Stimulated activated CD4-positive, alpha-beta T cell treated with anti-CD3 and anti-CD28 coated beads, Interleukin-15, amount 100 ng/mL, for 48 hours (primary cell): ENCODE measurements at places on chromosomes 16 and 17.

DNA sequence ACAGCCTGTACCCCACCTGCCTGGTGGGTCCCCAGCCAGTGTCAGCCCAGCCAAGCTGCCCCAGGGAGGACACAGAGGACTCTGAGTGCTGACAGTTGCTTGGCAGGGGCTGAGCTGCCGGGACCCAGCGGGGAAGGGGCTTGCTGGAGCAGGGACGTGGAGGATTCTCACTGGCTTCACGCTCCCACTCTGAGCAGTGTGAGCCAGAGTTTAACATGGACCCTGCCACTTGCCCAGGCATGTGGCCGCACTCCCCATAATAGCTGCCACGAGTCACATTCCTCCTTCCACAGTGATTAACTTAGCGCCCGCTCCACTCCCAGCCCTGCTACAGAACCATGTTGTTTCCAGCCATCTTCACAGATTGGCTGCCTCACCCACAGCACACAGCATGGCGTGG lies 31.2 kb downstream of the SREBF1 start:
- no peak for DNase-seq

- DNase-seq, result no peak
Observed at GRCh38 chr16:50273888-50274325, 7.6 kb downstream of the ADCY7 start.

DNA sequence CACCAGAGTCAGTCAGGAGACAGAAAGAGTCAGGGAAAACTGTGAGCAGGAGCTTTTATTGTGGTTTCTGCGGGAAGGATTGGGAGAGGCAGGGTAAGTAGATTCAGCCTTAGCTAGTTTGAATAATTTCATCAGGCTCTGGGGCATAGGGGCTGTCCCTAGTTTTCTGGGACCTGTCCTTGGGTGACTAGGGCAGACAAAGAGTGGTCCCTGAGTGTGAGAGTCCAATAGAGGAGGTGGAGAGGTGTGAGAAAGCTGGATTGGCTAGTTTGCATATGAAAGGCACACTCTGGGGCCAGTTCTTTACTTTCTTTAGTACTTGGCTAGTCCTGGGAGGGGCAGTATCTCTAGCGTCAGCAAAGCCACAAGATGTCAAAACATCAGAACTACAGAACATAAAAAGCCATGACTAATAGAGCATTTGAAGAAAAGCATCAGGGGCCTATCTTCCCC lies 255.6 kb downstream of the HS3ST3A1 start:
- no peak for DNase-seq

- no peak for DNase-seq
Observed at GRCh38 chr17:58970609-58971450, 135.8 kb downstream of the TRIM37 start.

- no peak for DNase-seq
Observed at GRCh38 chr17:65523411-65523810, 38.0 kb downstream of the AXIN2 start.
